ENCODE measurements at places on chromosomes 13 and 19.

DNA sequence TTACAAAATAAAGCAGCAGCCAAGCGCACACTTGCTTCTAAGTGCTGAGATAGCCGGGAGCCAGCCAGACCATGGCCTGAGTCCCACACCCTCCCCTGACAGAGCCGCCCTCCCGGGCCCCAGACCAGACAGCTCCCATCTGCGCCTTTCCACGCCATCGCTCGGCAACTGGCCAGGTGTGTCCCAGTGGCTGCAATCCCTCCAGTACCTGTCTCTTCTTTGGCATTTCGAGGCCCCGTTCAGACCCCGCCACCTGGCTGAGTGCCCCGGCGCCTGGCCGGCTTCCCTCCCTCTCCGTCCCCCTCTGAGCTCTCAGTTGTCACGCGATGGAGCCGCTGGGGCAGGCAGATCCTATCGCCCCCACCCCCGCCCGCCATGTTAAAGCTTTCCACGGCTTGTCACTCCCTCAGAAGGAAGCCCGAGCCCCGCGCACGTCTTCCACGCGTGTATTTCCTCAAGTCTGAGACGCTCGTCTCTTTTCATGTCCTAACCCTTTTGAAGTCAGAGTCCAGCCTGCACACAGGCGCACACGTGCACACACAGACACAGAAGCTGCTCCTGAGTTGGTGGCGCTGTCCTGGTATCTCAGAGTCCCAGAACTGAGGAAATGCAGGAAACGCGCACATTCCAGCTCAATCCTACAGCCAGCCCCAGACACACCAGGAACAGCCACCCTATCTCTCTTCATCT is 7.9 kb downstream of the MLLT1 start:
- peak; percentile 89 for DNase-seq

DNA sequence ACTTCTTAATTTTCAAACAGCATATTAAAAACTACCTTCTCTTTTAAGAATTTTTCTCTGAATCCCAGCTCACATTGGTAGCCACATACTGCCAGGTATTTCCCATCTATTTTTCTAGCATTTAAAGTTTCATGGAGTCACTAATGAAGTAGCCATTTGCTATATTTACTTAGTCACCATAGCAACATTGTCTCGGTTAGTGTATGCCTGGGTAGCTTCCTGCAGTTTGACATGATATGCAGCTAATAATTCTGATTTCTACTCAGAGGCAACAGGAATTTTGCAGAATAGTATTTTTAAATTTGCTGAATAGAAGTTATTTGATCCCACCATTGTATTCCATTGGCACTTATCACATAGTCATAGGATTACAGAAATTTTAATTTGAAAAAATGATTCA is 30.9 kb upstream of the KCTD4 start:
- DNase-seq: no peak

DNA sequence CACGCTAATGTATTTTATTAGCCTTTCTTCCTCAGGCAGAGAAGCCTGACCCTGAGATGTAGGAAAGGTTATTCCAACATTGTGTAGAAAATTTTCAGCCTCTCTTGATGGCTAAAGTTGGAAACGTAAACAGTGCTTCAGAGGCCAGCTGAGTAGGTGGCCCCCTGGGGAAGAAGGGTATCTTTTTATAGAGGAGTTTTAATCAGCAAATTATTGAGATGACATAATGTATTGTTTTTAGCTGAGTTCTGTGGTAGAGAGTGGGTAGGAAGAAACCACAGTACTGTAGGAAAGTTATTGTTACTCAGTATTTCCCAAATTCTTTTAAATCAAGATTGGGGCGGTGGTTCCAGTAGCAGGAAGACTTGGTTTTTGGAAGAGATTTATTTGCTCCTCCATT is 268.8 kb downstream of the DLEU7 start:
- DNase-seq: no peak

DNA sequence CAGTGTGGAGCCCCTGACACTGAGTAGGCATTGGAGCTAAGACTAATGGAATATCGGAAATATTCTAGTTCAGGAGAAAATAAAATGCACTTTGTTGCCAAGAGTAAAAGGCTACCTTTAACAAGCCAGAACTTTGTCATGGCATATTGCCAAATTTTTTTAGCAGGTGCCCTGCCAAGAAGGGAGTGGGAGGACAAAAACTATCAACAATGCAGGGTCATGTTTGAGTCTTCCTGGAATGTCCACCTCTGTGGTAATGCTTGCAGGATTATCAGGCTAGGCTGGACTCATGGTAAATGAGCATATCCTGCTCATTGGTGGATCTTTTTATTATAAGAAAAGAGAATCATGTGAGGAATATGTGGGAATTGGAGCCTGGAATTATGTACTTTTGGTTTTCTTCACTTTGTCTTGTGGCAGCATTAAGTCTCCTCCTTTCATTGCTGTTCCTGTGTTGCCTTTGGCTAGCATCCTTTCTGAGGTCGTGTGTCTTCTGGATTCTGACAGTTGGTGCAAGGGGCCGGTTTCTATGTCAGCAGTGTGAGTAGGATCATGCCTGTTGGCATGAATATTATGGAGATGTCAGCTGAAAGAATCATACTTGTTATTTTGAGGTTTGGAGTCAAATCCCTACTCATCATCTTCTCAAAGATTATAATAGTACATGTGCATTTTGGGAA is 122.9 kb upstream of the SPRY2 start:
- no peak for DNase-seq

DNA sequence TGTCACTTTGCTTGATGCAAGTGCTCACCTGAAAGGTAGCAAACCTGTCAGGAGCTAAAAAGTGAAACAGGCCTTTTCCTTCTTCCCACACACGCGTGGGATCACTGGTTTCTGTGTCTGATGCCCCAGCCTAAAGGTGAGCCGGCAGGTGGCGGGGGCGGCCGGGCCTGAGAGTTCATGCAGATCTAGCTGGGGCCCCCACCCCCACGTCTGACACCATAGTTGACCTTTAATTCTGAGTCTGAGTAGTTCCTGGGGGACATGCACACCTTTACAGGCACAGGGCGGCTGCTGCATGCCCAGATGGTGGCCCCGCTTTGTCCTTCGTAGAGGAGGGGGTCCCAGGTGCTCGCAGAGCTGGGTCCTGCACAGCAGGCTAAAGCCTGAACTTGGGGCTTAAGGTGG is 345.3 kb downstream of the TEX29 start:
- DNase-seq: peak; percentile 48

- peak; percentile 71 for DNase-seq
These were observed 552 bp downstream of the KPNA3 start for GRCh38 chr13:49791711-49792549.

DNA sequence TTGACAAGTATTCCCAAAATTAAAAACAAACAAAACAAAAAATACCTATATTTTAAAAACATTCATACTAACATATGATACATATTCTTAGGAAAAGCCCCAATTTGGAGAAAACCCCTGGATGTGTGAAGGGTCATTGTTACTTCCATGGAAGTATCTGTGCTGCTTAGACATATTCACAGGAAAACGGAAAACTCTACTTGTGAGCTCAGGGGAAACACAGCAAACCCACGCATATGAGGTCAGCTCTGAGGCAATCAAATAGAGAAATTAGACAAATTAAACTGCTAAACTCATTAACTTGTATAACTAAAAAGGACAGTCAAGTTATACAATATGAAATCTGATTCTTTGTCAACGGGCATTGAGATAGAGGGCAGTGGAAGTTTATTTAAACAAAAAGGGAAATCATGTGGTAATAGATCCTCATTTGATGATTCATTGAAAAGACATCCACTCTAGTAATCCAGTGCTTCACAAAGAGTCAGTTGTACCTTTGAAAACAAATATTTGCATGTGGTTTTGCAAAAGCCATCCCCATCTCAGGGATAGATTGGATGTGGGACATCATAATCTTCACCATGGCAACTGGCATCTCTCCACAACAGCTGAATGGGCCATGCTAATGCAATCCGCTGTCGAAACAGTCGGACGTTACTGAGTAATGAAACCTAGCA is 423.4 kb downstream of the ITGBL1 start:
- no peak for DNase-seq

DNA sequence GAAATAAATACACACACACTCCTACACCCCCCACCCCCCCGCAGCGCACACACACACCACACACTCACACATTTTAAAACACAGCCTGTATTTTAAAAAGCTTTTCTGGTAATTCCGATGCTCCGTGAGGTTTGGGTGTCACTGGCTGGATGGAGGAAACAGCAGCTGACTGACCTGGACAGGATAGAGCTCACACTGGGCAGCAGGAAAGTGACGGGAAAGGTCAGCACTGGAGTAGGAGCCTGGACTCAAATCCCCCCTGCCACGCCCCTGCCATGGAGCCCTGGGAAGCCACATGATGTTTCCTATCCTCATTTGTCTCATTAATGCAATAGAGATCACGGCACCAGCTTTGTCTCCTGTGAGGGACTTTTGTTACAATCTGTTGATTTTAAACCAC is 49.3 kb upstream of the STARD13 start:
- no peak for DNase-seq

GRCh38 chr13:37168926-37169325 is 63.5 kb upstream of the CSNK1A1L start:
- DNase-seq: no peak

GRCh38 chr13:34361560-34361959 is 543.6 kb downstream of the RFC3 start:
- DNase-seq: no peak

DNA sequence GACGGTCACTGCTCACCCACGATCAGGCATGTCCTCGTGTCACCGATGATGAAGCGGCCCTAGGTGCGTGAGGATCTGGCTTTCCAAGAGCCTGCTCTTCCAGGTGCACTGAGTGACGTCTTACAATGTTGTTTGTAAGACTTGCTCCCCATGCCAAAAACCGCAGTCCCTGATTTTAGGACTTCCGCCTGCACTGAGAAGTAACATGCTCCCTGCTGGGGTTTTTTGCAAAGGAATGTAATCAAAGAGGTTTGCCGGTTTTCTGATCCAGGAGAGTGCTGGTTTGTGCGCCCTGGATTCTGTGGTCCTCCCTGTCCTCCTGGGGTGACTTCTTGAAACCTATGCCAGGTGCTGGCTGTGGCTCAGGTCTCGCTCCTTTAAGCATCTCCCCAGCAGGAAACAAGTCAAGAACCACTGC is 38.8 kb downstream of the MYO9B start:
- DNase-seq: no peak

DNA sequence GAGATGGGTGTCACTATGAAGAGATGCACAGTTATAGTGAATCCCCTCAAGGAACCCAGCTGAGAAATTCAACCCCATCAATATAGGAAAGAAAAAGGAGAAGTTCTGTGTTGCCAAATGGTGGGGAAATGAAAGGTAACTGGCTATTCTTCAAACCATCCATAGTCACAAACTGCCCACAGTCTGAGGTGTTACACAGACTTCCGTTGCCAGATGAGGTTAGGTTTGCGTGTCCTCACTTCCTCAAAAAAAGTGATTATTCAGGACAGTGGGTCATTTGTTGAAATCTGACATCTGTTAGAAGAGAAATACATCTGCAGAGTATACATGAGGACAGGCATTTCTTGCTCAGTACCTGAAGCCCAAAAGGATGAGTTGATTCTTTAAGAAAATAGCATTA is 9.0 kb downstream of the SIGLEC5 start:
- DNase-seq: peak; percentile 7

DNA sequence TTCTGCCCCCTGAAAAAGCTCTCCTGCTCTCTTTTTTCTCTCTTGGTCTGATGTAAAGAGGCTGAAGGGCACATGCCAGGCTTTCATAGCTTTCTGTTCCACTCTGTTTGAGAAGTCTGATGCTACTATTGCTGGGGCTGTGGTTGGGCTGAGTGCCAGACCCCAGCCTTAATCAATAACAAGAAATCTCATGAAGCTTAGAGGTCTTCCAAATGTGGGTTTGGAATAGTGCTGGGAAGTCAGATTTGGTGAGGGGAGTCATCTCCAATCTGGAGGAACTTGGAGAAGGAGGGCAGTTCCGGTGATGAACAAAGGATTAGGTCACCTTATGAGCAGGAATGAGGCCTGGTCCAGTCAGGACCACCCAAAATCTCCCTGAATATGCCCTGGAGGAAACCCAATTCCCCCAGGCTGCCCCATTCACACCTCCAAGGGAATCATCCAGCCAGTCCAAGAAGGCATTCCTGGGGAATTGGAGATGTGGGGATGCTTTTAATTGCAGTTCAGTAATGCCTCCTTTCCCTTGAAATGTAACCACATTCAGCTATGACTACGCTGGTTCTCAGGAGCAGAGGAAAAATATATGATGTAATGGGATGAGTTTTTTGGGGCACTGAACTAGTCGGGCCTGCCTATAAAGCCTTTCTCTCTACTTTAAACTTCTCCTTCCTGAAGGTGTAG is 102.0 kb downstream of the STARD13 start:
- DNase-seq: no peak

DNA sequence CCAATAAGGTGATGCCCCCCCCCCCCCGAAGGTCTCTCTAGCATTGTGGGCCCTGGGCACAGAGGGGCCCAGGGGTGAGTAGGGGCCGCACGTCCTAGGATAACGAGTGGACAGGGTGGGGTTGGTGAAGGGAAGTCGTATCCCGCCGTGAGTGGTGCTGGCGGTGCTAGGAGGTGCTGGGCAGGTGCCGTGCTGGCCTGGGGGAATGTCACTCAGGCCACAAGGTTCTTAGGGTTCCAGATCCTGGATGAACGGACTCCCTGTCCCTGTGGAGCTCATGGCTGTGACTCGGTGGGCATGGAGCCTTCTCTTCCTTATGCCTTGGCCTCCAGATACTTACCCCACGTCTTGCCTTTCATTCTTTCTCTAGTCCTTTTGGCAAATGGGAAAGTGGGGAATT is 157.4 kb upstream of the SOX1 start:
- peak; percentile 60 for DNase-seq

DNA sequence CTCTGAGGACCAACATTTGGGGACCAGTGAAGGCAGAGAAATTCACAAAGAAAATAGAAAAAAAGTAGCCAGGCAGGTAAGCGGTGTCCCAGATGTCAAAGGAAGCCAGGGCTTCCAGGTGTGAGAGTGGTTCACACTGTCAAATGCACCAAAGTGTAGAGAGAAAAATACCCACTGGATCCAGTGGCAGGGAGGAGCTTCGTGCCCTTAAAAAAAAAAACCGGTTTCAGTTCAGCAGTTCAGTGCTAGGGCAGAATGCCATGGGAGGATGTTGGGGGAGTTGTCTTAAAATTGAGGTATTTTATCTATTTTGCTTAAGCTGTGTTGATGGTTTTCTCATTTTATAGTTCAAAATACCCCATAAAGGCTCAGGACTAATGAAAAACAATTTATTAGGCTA is 47.8 kb upstream of the C1QTNF9 start:
- DNase-seq: no peak

GRCh38 chr13:86006317-86006716 is 207.1 kb upstream of the SLITRK6 start:
- no peak for DNase-seq

DNA sequence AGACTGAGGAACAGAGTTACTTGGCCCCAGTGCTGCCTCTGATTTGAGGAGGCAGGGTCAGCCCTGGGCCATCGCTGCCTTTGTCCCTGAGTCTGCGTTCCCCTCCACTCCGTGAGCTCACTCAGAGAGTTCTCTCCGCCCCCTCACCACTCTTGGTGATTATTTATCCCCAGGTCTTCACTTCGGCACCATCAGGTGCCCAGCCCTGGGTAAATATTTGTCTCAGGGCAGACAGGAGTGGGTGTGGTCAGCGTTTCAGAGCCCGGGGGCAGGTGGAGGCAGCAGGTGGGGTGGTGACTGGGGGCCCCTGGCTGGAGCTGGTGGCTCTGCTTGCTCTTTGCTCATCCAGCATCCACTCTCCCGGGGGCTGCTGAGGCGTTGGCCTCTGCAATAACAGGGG is 20.6 kb downstream of the PPP1R37 start:
- no peak for DNase-seq

Data from suprapubic skin (tissue), 4 donors.